ENCODE measurements at places on chromosomes 12 and 14.
A peak's percentile ranks its signal among the peaks of the same experiment; 100 is the strongest.

GRCh38 chr14:31173120-31173837 is 34.3 kb downstream of the HECTD1 start:
- DNase-seq = no peak

GRCh38 chr12:78406828-78407227 is 457.7 kb upstream of the SYT1 start:
- DNase-seq = peak; percentile 12

DNA sequence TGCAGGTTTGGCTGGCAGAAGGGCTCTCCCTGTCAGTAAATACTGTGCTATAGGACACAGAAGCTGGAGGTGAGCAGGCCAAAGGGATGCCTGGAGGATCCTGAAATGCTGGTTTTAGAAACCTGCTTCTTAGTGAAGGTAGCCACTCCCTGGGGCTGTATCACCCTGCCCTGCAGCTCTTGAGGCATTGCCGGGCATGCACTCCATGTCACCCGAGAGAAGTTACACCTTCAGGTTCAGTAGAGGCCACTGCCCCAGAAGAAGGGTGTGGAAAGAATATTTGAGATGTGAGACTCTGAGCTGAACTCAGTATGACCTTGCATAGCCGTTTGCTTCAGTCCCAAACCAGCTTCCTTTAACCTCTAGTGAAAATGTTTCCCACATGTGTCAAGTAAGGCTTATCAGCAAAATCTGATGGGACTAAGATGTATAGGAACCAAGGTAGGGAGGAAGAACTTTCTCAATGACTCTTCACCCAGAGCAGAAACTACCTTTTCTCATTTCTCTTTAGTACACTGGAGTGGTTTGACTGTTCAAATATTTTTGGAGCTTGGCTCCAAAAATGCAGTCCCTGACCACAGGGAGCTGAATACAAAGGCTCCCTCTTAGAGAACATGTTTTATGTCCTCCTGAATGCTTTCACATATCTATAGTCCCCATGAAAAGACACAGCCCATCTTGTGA is 164.5 kb upstream of the DYRK2 start:
- no peak for DNase-seq

DNA sequence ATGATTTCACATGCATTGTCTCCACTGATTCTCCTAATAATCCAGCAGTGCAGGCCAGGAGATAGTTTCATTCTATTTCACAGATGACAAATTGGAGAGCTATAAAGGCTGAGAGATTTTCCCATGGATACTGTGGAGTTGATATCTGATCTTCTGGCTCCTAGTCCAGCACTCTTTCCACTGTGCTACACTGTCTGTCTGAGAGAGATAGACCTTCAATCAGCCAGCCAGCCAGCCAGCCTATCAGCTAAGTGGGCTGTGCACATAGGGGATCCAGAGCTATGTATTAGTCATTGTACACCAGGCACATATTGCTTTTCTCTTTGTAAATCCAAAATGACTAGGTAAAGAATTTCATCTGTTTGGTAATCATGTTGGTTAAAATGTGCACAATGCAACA is 91.8 kb upstream of the ATP2B1 start:
- DNase-seq = no peak

DNA sequence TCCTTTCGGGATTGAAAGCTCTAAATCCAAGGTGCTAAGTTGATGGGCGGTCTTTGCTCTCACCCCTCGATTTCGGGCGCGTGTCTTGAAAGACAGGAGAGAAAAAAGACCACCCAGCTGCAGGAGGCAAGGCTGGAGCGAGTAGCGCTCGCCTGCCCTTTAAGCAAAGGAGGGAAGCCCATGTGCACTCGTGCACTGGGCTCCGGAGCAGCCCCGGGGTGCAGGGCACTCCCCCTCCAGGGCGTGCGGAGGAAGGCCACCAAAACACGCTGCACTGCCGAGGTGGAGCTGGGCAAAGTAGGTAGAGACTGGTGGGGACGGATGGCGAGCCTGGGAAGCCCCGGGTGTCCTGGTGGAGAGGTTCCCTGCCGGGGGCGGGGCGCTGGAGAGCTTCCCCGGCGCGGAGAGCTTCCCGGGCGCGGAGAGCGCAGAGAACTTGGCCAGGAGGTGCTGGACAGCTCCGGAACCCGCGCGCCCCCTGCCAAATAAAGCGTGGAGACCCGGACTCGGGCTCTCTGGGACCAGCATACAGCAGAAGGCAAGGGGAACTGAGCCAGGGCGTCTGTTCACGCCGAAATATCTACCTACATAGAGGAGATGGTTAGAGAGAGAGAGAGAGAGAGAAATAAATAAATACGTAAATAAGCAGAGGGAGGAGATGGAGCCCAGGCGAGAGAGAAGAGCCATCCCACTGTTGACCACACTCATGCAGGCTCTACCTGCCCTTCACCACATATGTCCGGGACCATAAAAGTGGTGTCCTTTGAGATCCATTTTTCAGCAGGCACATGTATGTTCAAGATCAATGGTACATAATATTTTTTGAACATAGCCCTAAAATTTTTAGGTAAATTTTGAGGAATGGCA is 662 bp upstream of the NELL2 start:
- DNase-seq = peak; percentile 86

DNA sequence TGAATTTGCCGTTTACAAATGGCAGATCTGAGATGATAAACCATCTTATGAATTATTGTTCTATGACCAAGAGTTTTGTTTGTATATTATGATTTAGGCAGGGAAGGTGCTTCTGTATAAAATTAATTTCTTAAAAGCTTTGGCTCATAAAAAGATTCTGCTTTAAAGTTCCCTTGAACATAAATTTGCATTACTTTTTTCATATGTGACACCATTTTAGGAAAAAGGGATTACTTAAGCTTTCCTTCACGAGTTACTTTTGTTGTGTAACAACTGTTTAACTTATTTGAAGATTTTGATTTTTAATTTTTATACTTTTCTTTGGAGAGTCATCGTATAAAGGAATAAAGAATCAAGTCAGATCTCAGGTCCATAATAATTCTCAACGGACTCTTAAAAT is 3.3 kb downstream of the ETNK1 start:
- no peak for DNase-seq

GRCh38 chr12:113497693-113498092 is 26.0 kb upstream of the LHX5 start:
- DNase-seq = no peak

GRCh38 chr12:22797701-22798100 is 172.7 kb downstream of the ETNK1 start:
- no peak for DNase-seq

- DNase-seq = no peak
Measured at GRCh38 chr12:21884936-21885335, 56.3 kb downstream of the ABCC9 start.

GRCh38 chr12:91191513-91192111 is 9.0 kb upstream of the DCN start:
- DNase-seq = no peak

- DNase-seq = no peak
Measured at GRCh38 chr12:22416801-22417200, 82.3 kb upstream of the ST8SIA1 start.

DNA sequence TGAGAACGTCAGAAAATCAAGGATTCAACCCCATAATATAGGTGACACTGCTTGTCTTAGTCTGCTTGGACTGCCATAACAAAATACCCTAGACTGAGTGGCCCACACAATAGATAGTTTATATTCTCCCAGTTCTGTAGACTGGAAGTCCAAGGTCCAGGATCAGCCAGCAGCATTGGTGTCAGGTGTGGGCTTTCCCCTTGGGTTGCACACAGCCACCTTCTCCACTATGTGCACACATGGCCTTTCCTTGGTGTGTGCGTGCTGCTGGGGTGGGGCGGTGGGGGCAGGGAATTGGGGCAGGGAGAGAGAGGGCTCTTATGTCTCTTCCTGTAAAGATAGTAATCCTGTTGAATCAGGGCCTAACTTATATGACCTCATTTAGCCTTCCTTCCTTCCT is 106.4 kb downstream of the SLC25A47 start:
- no peak for DNase-seq

- peak; percentile 74 for DNase-seq
Measured at GRCh38 chr12:122064780-122065588, 13.6 kb upstream of the MLXIP start.

- no peak for DNase-seq
Measured at GRCh38 chr12:3105690-3106479, 28.7 kb downstream of the TSPAN9 start.

DNA sequence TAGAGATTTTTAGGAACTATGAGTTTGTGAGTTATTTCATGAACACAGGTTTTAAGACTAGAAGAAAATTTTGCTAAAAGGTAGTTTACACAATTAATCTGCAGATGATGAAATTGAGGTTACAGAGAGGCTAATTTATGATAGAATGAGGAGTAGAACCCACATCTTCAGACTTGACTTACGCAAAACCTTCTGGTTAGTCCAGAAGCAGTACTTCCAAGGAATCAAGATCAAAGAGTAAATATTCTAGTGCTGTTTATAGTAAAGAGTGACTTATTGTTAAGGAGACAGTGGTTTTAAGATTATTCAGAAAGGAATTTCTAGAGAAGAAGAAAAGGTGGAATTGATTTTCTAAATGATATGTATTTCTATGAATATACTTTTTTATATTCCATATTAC is 10.6 kb upstream of the KITLG start:
- no peak for DNase-seq

GRCh38 chr12:54958048-54958658 is 26.4 kb downstream of the TESPA1 start:
- DNase-seq = peak; percentile 83

- peak; percentile 54 for DNase-seq
Measured at GRCh38 chr12:70508178-70508577, 129.1 kb downstream of the PTPRB start.

DNA sequence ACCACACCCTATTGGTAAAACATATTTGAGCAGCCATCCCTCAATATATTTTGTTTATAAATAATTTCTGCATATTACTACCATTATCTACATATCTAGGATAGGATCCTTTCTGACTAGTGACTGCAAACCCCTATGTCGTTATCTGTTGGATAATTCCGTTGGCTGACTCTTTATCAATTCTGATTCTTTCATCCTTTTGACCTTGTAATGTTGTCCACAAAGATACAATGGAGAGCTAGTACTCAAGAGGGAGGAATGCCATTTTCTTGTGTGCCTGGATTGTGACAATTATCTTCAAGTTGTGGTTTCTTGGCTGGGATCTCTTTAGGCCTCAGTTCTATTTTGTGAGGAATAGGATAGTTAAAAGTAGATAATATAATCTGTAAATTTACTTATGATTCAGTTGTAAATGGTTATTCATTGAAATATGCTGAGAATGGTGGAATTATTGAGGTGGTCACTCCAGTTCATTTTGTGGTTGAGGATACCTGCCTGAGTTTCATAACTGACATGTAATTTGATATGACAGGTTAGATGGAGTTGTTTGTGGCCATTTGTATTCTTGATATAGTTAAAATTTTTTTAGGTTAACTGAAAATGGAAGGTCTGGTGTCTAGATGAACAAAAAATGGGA is 10.1 kb downstream of the CHST11 start:
- DNase-seq = no peak

DNA sequence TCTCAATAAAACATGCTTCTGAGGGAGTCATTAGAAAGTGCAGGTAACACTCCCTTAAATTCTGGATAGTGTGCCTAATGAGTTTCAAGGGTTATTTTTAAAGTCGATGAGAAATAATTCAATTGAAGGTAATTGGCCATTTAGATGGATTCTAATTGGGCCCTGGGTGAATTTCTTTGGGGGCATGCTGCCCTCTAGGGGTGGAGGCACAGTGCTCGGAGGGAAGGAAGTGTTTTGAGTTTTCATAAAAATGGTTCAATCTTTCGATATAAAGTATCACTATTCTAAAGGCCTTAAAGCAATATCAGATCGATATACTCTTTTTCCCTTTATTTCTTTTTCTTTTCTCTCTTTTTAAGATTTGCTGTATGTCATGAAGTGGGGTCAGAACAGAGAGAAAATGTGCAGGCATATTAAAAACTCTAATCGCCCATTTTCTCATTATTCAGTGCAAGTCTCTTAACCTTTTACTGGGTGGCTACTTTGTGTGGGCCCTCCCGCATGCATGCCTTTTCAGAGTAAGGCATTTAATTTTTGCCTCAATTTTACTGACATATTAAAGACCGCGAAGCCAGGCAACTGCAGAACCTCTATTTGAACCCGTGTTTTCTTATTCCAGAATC is 25.5 kb downstream of the NKX2-8 start:
- peak; percentile 26 for DNase-seq

DNA sequence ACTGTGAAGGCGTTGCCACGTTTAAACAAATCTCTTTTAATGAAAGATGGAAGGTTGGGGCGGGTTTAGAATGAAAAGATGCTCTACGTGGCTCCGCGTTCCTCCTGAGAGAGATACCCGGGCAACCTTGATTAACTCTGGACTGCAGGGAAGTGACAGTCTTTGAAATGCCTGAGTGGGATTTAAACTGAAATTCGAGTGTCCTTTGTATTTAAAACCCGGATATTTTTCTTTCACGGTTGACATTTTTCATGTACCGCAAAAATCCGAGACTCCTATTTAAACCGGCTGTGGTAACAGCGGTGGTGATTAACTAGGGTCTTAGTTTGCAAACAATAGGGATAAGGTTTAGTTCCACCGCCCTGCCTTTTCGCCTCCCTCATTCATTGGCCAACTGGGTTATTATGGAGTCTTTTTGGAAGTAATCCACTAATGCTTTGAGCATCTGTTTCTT is 707 bp downstream of the G2E3 start:
- DNase-seq = peak; percentile 22

GRCh38 chr14:90758959-90759358 is 57.3 kb downstream of the TTC7B start:
- no peak for DNase-seq

GRCh38 chr12:12881151-12881909 is 10.0 kb upstream of the GPRC5A start:
- no peak for DNase-seq

GRCh38 chr12:31236998-31237637 is 88.8 kb downstream of the SINHCAF start:
- DNase-seq = no peak

- peak; percentile 84 for DNase-seq
Measured at GRCh38 chr12:13211859-13212664, 15.5 kb downstream of the EMP1 start.

DNA sequence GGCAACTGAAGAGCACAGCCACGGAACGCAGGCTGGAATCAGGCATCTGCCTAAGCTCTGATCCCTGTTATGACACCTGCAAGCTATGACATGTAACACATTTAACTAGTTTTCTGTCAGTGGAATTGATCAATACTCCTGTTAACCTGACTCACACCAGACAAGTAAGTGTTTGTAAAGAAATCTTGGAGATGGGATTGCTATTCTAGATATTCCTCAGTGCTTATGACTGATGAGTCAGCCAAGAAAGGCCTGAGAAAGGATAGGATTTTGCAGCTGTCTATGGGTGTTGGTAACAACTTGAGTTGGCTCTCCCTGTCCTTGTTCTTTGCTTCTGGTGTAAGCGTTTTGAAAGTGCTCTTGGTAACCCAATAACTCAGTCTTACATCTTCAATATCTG is 110.5 kb downstream of the GPR135 start:
- peak; percentile 51 for DNase-seq

DNA sequence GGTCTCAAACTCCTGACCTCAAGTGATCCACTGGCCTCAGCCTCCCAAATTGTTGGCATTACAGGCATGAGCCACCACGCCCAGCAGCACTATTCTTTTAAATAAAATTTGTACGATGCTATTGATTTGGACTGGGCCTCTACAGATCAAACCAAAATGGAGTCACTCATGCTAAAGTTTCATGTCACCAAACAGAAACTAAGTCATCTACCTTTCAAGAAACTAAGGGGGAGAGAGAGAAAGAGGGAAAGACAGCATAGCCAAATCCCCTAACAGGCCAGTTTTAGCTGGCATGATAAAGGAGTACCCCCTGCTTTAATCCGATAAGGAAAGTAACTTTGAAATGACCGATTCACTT is 23.1 kb upstream of the STK38L start:
- DNase-seq = no peak

GRCh38 chr12:99453836-99454538 is 193.6 kb upstream of the GARIN6 start:
- DNase-seq = no peak

GRCh38 chr14:59267046-59267445 is 78.6 kb downstream of the DAAM1 start:
- DNase-seq = no peak

Data from cardiac muscle cell (in vitro differentiated cells and primary cell).